ENCODE measurements at places on chromosomes 4 and X.

DNA sequence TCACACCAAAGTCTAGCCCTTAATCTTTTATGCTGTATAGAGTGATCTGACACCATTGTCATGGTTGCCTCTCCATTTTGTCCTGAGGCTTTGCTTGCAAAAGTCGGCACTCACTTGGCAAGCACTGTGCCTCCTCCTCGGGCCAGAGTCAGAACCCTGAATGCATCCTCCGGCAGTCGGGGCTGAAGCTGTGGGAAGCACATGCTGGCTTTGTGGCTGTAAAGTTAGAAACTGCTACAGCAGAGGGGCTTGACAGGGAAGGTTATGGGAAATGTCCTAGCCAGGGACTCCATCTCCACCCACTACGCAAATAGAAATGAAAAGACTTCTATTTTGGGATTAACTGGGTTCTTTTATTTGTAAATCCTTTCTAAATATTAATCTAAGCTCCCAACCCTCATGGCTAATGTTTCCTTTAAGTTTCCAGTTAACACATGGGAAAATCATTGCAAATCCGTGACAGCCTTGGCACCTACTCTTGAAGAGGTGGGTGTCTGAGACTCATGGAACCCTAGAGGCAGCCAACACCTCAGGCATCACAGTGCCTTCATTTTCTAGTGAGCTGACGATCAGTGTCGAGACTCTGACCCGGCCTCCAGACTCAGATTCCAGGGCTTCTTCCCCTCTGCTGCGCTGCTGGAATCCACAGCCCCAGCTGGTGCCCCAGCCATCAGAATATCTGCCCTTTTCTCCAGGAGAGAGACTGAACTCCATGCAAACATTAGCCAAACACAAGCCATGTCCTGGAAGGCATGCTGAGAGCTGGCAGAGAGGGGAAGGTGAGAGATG, 7.9 kb upstream of the CLDN24 start:
- DNase-seq = no peak

GRCh38 chr4:166723532-166724140, 510.7 kb downstream of the SPOCK3 start:
- no peak for DNase-seq

- DNase-seq = no peak
These were observed 1213.4 kb downstream of the STIM2 start for GRCh38 chr4:28073860-28074555.

- DNase-seq = no peak
These were observed 12.1 kb upstream of the GTPBP6 start for GRCh38 chrX:330726-331150.

GRCh38 chrX:95678679-95679078, 1006.0 kb upstream of the DIAPH2 start:
- DNase-seq = no peak

DNA sequence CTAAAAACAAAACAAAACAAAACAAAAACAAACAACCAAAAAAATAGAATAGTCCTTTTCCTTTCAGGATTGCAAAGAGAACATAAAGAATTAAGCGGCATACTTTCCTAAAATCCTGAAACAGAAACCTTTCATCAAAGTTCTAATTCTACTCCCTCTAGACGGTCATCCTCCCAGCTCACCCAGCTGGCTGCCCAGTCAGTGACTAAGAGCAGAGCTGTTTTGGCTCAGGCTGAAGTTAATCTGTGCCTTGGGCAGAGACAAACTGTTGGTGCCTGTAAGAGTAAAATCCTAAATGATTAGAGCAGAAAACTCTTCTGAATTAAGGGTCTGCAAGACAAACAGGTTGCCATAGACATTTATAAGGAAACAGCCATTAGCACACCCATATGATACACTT, 17.6 kb upstream of the WAS start:
- no peak for DNase-seq

DNA sequence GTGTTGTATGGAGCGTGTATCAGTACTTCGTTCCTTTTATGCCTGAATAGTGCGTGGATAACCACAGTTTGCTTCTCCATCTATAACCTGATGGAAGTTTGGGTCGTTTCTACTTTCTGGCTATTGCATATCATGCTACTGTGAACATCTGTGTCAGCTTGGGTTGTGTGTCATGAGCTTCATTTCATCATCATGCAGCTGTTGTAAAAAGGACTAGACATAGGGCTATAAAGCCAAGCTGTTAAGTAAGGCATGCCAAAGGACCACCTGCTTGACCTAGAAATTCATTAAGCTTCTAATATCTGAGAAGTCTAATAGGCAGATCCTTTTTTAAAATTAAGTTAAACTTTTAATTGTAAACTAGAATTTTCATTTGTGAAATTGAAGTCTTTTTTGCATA, 18.4 kb downstream of the SMS start:
- DNase-seq = no peak

DNA sequence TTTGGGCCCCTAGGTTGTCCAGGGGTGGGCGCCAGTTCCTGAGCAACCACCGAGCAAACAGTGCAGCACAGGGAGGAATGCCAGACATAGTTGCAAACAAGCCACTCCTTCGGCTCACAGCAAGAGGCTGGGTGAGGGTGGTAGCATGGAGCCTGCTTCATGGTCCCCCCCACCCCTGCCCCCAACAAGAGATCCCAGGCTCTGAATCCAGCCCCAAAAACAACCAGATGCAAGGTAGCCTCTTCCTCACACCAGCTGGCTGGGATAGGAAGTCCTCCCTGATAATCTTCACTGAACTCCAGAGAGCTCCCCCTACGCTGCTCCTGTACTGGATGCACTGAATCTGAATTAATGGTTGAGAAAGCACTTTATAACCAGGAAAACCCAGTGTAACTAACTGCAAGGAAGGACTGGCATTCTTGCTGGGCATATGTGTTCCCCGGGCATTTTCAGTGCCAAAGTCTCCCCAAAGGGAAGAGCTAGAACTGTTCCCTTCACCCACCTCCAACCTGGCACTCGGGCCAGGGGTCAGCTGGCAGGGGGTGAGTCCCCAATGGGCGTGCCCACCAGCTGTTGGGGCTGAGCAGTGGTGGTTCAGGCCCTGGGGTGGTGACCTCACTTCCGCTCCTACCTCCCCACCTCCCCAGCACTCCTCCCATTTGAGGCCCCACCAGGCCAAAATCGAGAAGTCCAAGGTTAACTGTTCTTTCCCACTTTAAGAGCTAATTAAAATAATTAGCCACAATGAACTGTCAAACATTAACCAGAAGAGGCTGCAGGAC, 1.5 kb downstream of the ELF4 start:
- no peak for DNase-seq

DNA sequence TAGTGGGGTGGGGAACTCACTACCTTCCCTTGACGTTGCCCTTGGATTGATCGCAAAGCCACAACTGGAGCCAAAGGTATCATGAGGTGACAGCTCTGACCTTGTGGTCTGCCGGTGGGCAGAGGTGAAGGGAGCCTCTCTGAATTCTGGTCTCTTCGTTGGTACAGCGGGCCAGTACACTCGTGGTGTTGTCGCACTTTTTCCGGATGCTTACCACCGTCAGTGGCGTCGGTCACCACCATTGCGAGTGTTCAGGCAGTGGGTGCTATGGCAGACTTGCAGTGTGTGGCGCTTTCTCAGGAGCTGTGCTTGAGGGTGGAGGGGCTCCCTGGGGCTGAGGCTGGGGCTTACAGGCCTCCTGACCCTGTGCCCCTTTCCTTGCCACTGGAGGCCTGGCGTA, 5.2 kb upstream of the GRPEL1 start:
- DNase-seq = no peak

DNA sequence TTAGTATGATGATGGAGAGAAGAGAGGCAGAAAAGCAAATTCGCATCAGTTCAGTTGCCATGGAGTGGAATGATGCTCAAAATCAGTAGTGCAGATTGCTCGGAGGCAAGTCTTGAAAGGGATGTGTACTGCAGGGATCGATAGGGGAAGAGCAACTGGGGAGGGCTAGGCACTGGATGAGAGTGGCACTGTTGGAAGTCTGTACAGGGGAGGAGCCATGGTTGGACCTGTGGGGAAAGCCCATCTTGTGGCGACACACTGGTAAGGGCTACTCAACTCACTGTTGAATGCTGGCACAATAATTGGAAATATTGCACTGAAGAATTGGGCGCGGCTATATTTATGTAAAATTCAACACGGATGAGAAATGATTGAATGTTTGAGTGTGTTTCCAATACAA, 1.2 kb downstream of the RAB9B start:
- DNase-seq = no peak

GRCh38 chr4:15381806-15382338, 46.0 kb upstream of the C1QTNF7 start:
- no peak for DNase-seq

DNA sequence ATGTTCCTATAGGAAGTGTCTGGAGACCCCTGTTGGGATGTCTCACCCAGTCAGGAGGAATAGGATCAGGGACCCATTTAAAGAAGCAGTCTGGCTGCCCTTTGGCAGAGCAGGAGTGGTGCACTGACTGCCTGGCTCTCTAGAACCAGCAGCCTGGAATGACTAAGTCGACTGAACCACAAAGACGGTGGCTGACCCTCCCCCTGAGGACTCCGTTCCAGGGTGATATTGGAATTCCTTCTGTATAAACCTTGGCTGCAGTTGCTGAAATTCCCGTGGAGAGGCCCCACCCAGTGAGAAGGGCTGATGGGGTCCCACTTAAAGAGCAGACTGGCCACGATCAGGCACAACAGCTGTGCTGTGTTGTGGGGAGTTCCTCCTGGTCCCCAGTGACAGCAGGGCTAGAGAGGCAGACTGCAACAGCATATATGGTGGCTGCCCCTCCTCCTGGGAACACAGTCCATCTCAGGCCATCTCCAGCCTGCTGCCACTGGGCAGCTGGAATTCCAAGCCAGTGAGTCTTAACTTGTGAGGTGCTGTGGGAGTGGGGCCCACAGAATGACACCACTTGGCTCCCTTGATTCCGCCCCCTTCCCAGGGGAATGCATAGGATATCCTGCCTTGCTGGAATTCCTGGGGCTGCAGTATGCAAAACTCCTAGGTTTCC, 41.8 kb upstream of the RLIM start:
- DNase-seq = no peak

DNA sequence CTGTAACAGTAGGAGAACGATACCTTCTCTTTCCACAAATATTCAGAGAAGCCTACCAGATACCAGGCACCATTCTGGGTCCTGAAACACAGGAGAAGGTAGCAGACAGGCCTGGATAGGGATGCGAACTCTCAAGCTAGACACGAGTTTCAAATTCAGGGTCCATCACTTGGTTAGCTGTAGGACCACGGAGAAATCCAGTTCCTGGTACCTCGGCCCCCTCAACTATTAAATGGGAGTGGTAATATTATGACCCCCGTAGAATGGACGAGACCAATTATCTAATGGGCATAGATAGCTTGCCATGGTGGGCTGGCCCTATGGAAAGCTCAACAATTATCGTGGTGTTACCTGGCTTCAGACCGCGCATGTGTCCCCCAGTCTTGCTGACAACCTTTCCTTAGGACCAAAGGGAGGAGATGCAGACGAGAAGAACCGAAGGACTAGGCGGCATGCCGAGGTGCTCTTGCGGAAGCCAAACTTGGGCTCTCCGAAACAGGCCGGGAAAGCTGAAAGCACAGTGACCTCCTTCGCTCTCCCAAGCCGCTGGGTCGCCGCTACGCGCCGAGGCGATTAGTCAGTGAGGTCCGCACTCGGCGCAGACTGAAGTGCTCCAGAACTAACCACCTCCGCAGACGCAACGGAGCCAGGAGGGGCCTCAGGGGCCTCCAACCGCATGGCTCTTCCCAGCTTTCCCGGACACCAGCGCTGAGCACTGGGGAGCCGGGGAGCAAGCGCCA, 19.6 kb downstream of the NKX3-2 start:
- DNase-seq = no peak

DNA sequence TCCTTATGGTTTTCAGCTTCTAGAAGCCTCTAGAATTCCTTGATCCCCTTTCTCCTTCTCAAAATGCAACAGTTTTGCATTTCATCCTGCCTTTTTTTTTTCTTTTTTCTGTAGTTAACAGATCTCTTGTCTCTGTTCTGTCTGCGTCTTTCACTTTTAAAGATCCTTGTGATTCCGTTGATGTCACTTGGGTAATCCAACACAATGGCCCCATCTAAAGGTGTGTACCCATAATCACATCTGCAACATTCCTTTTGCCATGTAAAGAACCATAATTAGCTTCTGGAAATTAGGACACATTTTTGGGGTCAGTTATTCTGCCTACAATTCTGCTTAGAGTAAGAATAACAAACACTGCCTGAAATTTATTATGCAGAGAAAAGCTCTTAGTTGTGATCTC, 1180.9 kb upstream of the ADGRL3 start:
- no peak for DNase-seq

DNA sequence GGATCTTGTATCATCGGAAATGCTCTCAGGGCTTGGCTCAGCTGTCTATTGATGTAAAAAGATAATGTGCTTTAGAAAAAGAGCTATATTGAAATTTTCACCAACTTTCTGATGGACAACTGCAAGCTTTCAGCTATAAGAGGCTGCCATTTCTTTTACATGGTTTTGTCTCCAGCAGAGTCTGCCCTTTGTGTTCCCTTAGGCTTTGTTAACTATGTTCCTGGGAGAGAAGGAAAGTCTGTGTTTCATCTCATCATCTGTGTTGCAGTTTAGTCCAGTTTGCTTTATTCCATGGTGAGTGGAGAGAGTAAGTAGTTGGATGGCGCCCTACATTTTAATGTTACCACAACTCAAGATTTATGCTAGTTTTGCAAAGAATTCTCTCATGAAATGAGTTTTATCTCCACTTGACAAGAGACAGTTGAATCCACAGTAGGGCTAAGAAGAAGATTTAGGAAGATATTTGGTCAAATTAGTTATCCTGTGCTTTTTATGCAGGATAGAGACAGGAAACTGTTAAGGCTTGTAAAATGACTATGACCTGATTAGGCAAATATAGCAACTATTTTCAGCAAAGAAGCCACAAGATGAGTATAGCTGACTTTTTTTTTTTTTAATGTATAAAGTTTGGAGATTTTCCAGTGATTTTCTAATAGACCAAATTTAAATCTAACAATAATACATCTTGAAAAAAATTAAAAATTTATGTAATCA, 16.5 kb downstream of the SEPTIN11 start:
- no peak for DNase-seq

DNA sequence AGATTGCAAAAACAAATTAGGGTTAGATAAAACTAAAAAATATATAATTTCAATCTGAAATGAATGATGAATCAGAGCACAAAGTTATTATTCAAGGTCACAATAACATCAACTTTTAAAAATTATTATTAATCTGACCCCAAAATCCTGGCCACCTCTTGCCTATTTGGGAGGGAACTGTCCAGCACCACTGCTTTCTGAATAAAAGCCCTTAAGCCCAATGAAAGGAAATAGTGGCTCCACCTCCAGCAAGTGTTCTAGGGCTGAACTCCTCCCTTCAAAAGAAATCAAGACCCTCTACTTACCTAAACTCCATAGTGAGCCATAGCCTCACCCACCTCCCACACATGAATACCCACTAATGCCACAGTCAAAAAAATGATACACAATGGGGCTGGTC, 208.2 kb downstream of the PARM1 start:
- DNase-seq = no peak

Data from stimulated activated CD8-positive, alpha-beta memory T cell treated with anti-CD3 and anti-CD28 coated beads, Interleukin-7, amount 100 ng/mL, for 48 hours (primary cell).